ENCODE measurements at places on chromosomes 16 and 17. TPM values are rescaled to one million over a fixed set of nuclear protein-coding genes. Genes with fewer than 3 reads are reported as not detected.

DNA sequence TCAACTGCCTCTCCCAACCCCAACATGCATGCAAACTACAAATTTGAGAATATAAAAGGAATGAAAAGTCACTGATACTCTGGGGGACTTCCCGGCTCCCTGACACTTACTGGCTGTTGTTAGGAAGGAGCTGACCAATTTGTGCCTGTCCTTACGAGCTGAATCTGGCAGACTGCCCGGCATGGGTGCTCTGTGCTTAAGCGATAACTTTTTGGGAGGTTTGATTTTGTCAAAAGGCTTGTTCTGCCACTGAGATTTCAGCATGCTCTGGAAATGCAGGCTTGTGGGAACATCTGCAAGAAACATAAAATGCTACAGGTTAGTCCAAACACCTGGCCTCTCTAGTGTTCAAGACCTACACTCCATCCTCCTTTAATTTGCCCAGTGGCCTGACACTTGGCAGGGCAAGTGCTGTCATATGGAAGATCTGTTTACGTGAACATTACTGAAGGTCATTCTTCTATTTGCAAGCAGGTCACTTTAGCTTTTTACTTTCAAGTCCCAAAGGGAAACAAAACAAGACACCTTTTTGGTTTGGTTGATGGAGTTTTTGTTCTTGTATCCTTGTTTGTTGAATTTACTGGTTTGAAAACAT is 40.6 kb downstream of the STH start:
- H3K36me3 ChIP-seq: peaks cover 32% of the 10 kb centered on the region
- H3K4me3 ChIP-seq: no peak overlapping the region
- no peaks in the 10 kb centered on the region for H3K27me3 ChIP-seq
- H3K4me1 ChIP-seq: peaks cover 6% of the 10 kb centered on the region

Gene ASGR2
- not detected for total RNA-seq

Gene AGRP
- not detected for total RNA-seq

Gene WNT9B
- not detected for total RNA-seq

Gene TAX1BP3
- 149 TPM for total RNA-seq

- H3K4me1 ChIP-seq: no peaks in the 10 kb centered on the region
- peak; percentile 81 for DNase-seq
- peaks cover 9% of the 10 kb centered on the region for H3K27me3 ChIP-seq
- no peaks in the 10 kb centered on the region for H3K36me3 ChIP-seq
Observed at GRCh38 chr17:77853191-77853977, 105.1 kb upstream of the TNRC6C start.

- peaks cover 6% of the 10 kb centered on the region for H3K36me3 ChIP-seq
- peak overlapping the region; percentile 78 for H3K4me3 ChIP-seq
- DNase-seq: peak; percentile 96
- H3K4me1 ChIP-seq: peaks cover 31% of the 10 kb centered on the region
- no peaks in the 10 kb centered on the region for H3K27me3 ChIP-seq
- peak overlapping the region; percentile 95 for H3K27ac ChIP-seq
Observed at GRCh38 chr16:86563469-86564345, 2.9 kb upstream of the FOXC2 start.

Gene CRYBA1
- not detected for total RNA-seq

DNA sequence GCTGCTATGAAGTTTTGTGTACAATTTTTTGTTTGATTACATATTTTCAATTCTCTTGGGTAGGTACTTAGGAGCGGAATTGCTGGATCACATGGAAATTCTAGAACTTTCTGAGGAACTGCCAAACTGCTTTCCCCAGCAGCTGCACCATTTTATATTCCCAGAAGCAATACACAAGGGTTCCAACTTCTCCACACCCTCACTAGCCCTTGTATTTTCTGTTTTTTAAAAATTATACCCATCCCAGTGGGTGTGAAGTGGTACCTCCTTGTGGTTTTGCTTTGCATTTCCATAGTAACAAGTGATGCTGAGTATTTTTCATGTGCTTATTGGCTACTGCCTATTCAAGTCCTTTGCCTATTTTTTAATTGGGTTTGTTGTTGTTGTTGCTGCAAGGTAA is 20.9 kb downstream of the NACA2 start:
- H3K36me3 ChIP-seq: no peaks in the 10 kb centered on the region
- no peak overlapping the region for H3K4me3 ChIP-seq
- no peak overlapping the region for H3K27ac ChIP-seq
- no peaks in the 10 kb centered on the region for H3K4me1 ChIP-seq

- no peak for DNase-seq
- no peak overlapping the region for H3K4me3 ChIP-seq
- no peaks in the 10 kb centered on the region for H3K27me3 ChIP-seq
Observed at GRCh38 chr17:81481073-81481799, 31.4 kb downstream of the ACTG1 start.

All from osteocyte (in vitro differentiated cells).